ENCODE measurements at places on chromosomes 5 and 9. TPM values are rescaled to one million over a fixed set of nuclear protein-coding genes. Genes with fewer than 3 reads are reported as not detected.

Gene CCL27
- polyA plus RNA-seq: 0.66 TPM

Gene OR1L6
- polyA plus RNA-seq: not detected

Gene PCDHA11
- 2.8 TPM for polyA plus RNA-seq

Gene NTRK2
- 8.1 TPM for polyA plus RNA-seq

Gene LHX2
- not detected for polyA plus RNA-seq

Gene CD72
- polyA plus RNA-seq: not detected
